GM10248 (cell line): ENCODE measurements at places on chromosomes 3 and 15.

GRCh38 chr3:127590282-127590592 lies 296 bp downstream of the TPRA1 start:
- peak; percentile 64 for DNase-seq

- peak; percentile 74 for DNase-seq
Measured at GRCh38 chr3:53709860-53710674, 136.2 kb downstream of the CHDH start.

DNA sequence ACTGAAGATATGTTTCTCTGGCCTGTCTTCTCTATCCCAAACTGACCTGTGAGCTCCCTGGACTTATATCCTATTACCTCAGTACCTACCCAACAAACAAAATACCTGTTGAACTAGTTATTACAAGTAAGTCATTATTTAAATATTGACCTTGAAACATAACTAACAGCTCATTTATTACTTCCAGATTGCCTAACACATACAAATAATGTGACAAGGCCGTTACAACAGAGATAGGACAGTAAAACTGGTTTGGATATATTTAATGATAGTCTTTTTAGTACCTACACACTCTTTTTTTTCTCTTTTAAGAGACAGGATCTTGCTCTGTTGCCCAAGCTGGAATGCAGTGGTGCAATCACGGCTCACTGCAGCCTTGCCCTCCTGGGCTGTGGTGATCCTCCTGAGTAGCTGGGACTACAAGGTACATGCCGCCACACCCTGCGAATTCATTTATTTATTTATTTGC lies 145.0 kb downstream of the ADAM10 start:
- DNase-seq, result no peak

GRCh38 chr3:183435661-183436060 lies 7.2 kb upstream of the MCF2L2 start:
- DNase-seq, result peak; percentile 59

DNA sequence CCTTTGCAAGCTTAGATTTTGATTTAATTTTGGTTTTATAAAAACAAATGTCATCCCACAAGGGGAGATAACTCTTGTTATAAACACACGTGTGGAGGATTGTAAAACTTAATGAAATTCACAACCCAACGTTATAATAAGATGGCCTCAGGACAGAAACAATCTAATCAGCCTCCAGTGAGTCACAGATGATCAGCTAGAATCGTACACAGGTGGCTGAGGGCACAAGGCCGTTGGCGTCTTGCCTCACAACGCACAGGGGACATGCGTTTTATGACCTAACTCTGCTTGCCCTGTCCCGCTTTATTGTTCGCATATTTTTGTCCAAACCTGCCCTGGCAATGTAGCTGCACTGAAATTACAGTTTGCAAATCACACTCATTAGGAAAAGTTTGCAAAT lies 121.9 kb upstream of the PDZRN3 start:
- DNase-seq, result no peak
